ENCODE measurements at places on chromosomes 12 and 14.
A peak's percentile ranks its signal among the peaks of the same experiment; 100 is the strongest.

- DNase-seq: no peak
Measured at GRCh38 chr12:26278266-26278665, 82.9 kb downstream of the SSPN start.

DNA sequence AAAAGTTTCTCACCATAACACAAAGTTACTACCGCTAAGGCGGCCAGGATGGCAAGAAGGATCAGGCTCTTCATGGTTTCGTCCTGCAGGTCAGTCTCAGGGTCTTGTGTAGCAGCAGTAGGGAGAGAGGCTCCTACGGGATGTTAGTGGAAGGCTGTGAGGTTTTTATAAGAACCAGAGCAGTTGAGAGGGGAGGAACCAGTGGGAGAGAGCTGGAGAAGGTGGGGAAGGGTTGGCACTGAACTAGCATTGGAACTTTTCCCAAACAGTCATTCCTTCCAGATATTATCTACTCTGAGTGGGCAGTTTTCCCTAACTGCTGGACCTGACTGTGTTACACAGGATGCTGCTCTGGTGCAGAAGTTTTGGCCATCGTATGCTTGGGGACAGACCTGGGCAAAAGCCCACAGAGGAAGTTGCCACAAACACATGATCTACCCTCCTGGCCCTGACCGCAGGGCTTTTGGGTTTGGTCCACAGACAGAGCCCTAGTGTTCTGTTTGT lies at the start of gene MGP:
Gene MGP (minus strand): TSS at position 137 of the 504 bp plus-strand sequence. CDS start 63 bp downstream, at position 74.
- DNase-seq: peak; percentile 46

DNA sequence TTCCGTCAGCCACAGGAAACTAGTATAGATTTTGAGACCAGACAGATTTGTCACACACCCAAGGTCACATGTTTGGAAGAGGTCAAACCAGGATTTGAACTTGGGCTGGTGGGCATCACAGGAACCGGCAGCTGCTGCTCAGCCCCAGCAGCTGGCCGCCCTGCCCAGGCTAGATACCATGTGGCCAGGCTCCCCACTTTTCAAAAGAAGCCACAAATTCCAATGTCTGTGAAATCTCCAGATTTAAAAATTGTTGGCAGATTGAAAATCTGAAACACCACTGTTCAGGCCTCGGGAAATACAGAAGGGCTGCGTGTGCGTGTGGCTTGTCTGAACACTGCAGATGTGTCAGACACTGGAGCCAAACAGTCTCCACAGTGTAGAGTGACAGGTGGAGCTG lies 30.4 kb downstream of the MMAB start:
- no peak for DNase-seq

DNA sequence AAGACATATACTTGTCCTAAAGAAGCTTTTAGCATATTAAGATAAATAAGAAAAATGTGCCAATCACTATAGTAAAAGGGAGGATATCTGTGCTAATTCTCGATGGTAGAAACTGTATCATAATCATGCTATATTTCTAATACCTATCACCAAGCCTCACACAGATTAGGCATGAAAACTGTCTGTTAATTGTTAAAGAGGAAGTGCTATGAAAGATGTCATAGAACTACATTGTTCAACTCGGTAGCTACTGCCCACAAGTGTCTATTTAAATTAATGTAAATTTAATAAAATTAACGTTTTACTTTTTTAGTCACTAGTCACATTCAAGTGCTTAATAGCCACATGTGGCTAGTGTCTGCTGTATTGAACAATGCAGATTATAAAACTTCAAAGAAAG lies 77.5 kb upstream of the KICS2 start:
- DNase-seq: no peak

DNA sequence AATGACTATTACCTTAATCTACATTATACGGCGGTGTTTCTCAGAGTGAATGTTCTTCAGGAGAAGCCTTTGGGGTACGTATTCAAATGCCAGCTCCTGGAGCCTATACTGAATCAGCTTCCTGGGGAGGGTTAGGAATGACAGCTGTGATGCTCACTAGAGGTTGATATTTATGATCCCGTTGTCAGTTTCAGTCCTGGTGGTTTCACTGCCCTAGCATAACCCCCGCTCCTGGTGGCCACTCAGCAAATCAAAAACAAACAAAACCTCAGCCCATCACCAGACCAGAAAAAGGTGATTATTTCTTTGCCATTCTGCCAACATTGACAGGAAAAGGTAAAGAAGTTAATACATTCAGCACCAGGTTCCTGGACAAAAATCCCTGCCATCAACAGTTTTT lies 136.5 kb upstream of the CRY1 start:
- DNase-seq: no peak

- no peak for DNase-seq
Measured at GRCh38 chr14:103905842-103906456, 22.3 kb upstream of the TDRD9 start.

- DNase-seq: no peak
Measured at GRCh38 chr14:51612449-51612848, 39.3 kb upstream of the FRMD6 start.

- peak; percentile 13 for DNase-seq
Measured at GRCh38 chr12:43937947-43938346, 102.1 kb downstream of the TMEM117 start.

DNA sequence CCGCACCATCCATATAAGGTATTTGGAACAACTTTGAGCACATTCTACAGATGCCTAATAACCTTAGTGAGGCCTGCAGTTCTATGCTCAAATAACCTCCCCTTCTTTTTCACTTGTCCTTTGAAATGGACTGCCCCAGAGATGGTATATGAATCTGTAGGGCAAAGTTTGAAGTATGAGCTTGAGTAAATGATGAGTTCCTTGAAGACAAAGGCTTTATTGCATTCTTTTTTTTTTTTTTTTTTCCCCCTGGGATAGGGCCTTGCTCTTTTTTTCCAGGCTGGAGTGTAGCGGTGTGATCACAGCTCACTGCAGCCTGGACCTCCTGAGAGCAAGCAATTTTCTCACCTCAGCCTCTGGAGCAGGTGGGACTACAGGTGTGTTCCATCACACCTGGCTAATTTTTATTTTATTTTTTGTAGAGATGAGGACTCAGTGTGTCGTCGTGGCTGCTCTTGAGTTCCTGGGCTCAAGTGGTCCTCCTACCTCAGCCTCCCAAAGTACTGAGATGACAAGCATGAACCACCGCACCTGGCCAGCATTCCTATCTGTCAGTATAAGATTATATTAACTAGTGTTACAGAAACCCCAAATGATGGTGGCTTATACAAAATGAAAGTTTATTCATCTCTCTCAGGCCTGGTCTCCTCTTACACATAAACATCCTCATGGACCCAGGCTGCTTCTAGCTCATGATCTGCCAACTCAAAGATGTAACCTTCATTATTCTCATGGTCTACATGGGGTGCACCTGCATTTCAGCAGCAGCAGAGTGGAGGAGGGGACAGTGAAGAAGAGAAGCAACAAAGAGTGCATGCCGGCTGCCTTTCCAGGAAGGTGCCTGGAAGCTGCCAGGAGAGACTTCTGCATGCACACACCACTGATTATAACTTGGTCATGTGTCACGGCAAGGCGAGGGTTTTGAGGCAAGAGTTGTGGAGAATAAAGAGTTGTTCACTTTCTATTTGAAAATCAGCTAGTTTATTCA lies 101.4 kb downstream of the DUSP16 start:
- DNase-seq: no peak

DNA sequence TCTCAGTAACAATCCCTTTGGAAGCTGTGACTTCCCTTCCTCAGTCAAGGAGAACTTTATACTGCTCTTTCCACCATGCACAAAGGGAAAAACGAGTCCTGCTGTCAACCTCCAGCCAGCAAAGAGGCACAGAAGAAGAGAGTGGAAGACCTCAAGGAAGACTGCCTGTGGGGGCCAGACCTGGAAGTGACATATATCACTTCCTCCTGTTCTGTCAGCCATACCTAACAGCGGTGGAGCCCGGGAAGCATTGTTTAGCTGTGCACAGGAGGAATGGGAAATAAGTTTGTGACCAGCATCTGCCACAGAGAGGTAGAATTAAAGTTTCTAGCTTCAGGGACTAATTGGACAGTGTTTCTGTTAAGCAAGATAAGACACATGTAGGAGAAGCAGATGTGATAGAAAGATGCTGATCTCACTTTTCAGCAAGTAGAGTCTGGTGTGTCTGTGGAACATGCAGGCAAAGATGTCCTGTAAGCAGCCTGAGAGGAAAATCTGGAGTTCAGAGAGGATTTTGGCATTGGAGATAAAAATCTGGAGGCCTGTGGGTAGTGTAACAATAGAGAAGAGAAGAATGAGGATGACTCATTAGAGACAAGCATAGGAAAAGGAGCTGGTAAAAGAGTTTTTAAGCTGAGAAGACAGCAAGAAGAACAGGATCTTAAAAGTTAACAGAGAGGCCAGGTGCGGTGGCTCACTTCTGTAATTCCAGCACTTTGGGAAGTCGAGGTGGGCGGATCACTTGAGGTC lies 141.6 kb upstream of the CPSF6 start:
- peak; percentile 49 for DNase-seq

- no peak for DNase-seq
Measured at GRCh38 chr12:123917337-123917850, 55.2 kb downstream of the CCDC92 start.

DNA sequence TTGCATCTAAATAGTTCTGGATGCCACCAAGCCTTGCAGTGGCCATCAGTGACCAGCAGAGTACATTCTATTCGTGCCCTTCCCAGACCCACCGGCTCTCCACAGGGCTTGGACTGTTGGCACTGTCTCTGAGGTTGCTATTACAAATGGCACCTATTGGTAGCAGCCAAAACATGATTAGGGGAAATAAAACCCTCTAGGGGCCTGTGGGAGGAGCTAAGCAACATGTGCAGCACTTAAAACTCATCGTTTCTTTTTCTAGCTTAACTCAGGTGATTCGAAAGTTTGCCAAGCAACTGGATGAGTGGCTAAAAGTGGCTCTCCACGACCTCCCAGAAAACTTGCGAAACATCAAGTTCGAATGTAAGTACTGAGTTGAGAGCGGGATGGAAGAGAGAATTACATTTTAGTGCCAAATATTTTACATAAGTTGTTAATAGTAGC lies 65.4 kb upstream of the RIC8B start:
- no peak for DNase-seq

- DNase-seq: peak; percentile 59
Measured at GRCh38 chr14:94001501-94002396, 4.6 kb downstream of the CCDC197 start.

DNA sequence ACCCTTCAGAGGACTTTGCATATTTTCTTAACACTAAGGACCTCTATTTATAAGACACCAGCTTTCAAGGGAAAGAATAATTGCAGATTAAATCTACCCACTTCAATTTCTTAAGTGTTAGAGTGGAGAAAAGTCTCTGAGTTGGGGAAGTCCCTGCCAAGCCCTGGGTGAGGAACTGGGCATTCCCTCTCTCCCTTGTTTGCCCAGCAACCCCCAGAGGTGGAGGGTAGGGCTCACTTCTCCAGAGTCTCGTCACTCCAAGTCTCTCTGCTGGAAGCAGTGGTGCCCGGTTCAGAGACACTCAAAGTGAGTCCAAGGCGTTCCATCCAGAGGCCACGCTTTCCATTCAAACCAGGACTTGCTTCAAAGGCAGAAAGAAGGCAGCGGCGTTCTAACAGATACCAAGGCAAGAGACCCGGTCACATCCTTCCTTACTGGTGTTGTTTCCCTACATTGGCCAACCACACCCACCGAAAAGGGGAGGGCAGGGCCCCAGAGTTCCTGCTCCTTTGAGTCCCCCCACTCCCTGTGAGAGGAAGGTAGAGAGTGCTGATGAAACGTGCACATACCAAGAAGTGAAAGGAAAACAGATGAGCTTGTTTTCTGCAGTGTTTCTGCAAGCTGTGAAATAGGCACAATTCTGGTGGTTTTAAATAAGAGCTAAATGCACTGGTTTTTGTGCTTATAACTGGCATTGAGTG lies 6.1 kb upstream of the BDKRB2 start:
- no peak for DNase-seq

GRCh38 chr12:114400925-114401324 lies 5.0 kb downstream of the TBX5 start:
- DNase-seq: peak; percentile 86

DNA sequence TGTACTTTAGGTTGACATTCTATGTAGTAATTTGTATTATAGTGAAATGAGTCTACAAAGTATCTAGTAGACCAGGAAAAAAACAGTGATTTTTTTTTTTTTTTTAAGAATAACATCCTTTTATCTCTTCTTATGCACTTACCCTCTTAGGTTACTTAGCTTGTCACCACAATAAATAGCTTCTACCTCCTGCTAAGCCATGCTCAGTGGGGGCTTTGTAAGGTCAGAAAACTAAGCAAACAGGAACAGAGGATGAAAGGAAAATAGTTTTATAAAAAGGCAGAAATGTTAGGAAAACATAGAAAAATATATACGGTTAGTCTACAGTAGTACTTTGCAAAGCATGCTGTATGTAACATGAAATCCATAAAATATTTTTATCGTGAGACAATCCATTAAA lies 385.3 kb upstream of the ATXN7L3B start:
- DNase-seq: no peak

Measured in fibroblast of skin of right biceps (primary cell).